ENCODE measurements at places on chromosomes 4 and X.

GRCh38 chrX:13693341-13693961, 4.5 kb downstream of the RAB9A start:
- no peak for DNase-seq

DNA sequence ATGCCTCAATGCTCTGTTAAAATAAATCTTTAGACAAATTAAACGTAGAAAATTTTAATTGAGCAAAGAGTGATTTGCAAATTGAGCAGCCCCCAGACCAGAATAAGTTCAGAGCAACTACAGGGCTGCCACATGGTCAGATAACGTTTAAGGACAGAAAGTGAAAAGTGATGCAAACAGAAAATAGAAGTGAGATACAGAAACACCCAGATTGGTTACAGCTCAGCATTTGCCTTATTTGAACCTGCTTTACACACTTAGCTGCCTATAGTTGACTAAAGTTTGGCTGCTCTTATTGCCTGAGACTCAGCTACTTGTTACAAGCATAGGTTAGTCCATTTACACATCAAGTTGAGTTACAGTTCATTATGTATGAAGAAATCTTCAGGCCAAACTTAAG, 1800.8 kb upstream of the PCDH10 start:
- no peak for DNase-seq

DNA sequence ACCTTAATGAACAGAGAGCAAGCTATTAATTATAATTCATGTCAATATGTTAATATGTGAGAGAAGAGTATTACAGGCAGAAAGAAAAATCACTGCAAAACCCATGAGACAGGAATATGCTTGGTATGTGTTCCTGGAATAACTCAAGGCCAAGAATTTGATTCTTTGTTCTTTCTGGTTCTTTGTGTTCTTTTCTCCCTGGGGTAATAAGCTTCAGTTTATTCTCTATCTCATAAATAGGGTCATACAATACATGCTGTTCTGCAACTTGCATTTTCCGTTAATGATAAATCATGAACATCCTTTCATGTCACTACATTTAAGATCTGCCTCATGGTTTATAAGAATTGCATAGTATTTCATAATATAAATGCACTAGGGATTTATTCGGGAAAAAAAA, 16.8 kb upstream of the THOC2 start:
- no peak for DNase-seq

GRCh38 chr4:150079081-150079581, 886 bp downstream of the DCLK2 start:
- DNase-seq, result no peak

Measured in forelimb muscle (tissue), 1 donor.